ENCODE measurements at places on chromosomes 1 and 21.

GRCh38 chr1:65114322-65114721 is 33.7 kb upstream of the AK4 start:
- H3K36me3 ChIP-seq: no peaks in the 10 kb centered on the region
- no peaks in the 10 kb centered on the region for H3K27me3 ChIP-seq
- no peak overlapping the region for H3K27ac ChIP-seq
- no peak overlapping the region for H3K4me3 ChIP-seq
- no peaks in the 10 kb centered on the region for H3K4me1 ChIP-seq
- DNase-seq: no peak

- no peaks in the 10 kb centered on the region for H3K27me3 ChIP-seq
- no peaks in the 10 kb centered on the region for H3K36me3 ChIP-seq
- H3K27ac ChIP-seq: no peak overlapping the region
- no peak for DNase-seq
- H3K4me3 ChIP-seq: no peak overlapping the region
- no peaks in the 10 kb centered on the region for H3K4me1 ChIP-seq
Measured at GRCh38 chr1:27618341-27619082, 14.6 kb upstream of the AHDC1 start.

GRCh38 chr21:15431053-15431452 is 298.7 kb upstream of the USP25 start:
- H3K4me1 ChIP-seq: no peaks in the 10 kb centered on the region
- H3K36me3 ChIP-seq: no peaks in the 10 kb centered on the region
- H3K27me3 ChIP-seq: no peaks in the 10 kb centered on the region
- no peak overlapping the region for H3K4me3 ChIP-seq
- no peak overlapping the region for H3K27ac ChIP-seq
- DNase-seq: no peak

- no peak overlapping the region for H3K27ac ChIP-seq
- H3K27me3 ChIP-seq: no peaks in the 10 kb centered on the region
- no peaks in the 10 kb centered on the region for H3K4me1 ChIP-seq
- H3K36me3 ChIP-seq: no peaks in the 10 kb centered on the region
Measured at GRCh38 chr1:234670967-234671626, 61.1 kb upstream of the IRF2BP2 start.

DNA sequence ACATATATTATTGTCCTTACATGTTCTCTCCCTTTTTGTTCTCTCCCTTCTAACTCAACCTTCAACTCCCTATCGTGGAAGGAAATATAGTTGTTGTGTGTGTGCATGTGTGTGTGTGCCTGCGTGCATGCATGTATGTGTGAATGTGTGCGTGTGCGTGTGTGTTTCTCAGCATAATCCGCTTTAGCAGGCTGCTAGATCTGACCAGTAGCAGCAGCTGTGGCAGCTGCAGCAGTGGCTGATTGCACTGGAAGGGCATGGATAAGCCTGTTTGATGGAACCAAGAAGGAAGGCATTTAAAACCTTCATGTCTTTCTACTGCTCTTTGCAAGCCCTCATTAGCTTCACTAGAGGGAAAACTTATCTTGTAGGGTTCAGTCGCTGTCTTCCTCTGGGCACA is 65.6 kb upstream of the IRF2BP2 start:
- no peaks in the 10 kb centered on the region for H3K36me3 ChIP-seq
- no peak overlapping the region for H3K27ac ChIP-seq
- no peak for DNase-seq

DNA sequence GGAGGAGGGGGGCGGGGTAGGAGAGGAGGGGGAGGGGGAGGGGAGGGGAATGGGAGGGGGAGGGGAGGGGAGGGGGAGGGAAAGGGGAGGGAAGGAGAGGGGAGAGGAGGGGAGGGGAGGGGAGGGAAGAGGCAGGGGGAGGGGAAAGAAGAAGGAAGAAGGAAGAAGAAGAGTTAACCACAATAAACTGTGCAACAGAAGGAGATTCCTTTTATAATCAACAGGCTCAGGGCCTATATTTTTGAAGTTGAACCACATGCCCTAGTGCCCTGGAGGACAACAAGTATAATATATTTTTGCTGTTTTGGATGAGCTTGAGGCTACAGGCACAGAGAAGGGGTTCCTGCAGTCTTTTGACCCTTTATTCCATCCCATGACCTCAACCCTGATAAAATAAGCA is 228.2 kb upstream of the IRF2BP2 start:
- DNase-seq: no peak
- H3K27me3 ChIP-seq: no peaks in the 10 kb centered on the region
- no peaks in the 10 kb centered on the region for H3K4me1 ChIP-seq
- H3K27ac ChIP-seq: no peak overlapping the region
- no peaks in the 10 kb centered on the region for H3K36me3 ChIP-seq

- H3K4me3 ChIP-seq: no peak overlapping the region
- H3K36me3 ChIP-seq: no peaks in the 10 kb centered on the region
- no peaks in the 10 kb centered on the region for H3K27me3 ChIP-seq
- H3K27ac ChIP-seq: no peak overlapping the region
- no peaks in the 10 kb centered on the region for H3K4me1 ChIP-seq
Measured at GRCh38 chr1:220701974-220702373, 11.8 kb downstream of the C1orf115 start.

DNA sequence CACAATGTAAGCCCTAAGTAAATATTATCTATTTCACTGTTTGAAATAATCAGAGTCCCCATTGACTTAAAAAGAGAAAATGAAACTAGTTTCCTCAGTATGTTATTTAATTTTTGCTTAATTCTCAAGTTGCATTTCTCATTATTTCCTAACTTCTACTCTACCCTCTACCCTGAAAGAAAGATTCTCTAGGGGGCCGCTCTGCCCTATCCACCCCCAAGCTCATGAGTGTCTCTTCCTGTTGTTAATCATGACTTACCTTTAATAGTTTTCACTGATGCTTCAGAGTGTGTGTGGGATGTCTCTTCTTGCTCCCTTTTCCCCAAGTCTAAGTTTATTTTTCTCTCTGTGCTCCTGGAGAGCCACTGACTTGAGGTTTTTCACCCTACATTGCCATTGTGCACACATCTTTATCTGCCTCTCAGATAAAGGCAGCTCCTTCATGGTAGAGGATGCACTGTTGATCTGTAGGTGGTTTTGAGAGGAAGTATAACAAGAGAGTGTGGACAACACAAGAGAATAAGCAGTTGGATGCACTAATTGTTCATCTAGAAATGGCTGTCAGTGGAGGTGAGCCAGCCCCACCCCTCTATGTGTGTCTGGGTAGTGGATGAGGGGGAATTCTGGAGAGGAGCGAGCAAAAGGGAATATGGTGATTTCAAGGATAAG is 261.7 kb downstream of the CHRM3 start:
- no peaks in the 10 kb centered on the region for H3K4me1 ChIP-seq
- no peak for DNase-seq
- no peak overlapping the region for H3K4me3 ChIP-seq
- no peaks in the 10 kb centered on the region for H3K36me3 ChIP-seq
- H3K27me3 ChIP-seq: no peaks in the 10 kb centered on the region
- H3K27ac ChIP-seq: no peak overlapping the region

DNA sequence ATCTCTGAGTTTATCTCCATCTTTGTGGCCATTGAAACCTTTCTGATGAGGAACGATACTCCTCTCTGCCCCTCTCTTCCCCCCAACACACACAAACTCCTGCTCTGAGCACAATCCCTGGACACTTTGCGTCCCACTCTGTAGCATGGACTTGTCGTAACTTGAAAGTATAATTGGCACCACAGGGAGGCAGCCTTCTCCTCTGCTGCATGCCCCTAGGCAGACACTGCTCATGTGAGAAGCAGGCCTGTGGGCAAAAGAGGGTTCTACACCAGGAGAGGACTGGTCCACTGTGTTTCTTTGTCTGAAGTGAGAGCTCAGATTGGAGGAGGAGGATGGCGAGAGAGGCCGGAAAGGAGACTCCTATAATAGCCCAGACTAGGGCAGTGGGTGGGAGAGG is 3.8 kb upstream of the PARS2 start:
- H3K4me3 ChIP-seq: no peak overlapping the region
- no peak overlapping the region for H3K27ac ChIP-seq
- no peak for DNase-seq
- no peaks in the 10 kb centered on the region for H3K36me3 ChIP-seq

GRCh38 chr21:45699966-45700365 is 56.4 kb downstream of the PCBP3 start:
- H3K4me1 ChIP-seq: no peaks in the 10 kb centered on the region
- H3K27ac ChIP-seq: no peak overlapping the region
- H3K36me3 ChIP-seq: no peaks in the 10 kb centered on the region
- no peak for DNase-seq
- no peak overlapping the region for H3K4me3 ChIP-seq

GRCh38 chr1:1053022-1053421 is 21.1 kb downstream of the RNF223 start:
- DNase-seq: no peak
- no peaks in the 10 kb centered on the region for H3K36me3 ChIP-seq
- no peak overlapping the region for H3K4me3 ChIP-seq
- peaks cover 2% of the 10 kb centered on the region for H3K27me3 ChIP-seq
- H3K27ac ChIP-seq: no peak overlapping the region

DNA sequence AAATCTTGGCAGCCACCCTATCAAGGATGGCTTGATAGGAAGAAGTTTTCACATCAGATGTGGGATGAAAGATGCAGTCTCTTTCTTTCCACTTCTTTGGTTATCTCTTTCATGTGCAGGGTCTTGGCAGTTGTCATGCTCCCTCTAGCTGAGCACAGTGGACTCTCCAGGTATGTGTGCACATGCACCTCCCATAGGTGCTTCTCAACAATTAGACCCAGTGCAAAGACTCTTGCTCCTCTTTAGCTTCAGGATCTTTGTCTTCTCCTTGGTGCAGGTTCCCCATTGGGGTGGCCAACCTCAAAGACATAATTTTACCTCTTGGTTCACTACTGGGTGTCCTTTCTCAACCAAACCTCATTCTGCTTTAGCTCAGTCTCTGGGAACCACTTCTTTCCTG is 80.7 kb downstream of the TBX15 start:
- H3K4me3 ChIP-seq: no peak overlapping the region
- no peak for DNase-seq
- no peaks in the 10 kb centered on the region for H3K27me3 ChIP-seq
- no peaks in the 10 kb centered on the region for H3K36me3 ChIP-seq

DNA sequence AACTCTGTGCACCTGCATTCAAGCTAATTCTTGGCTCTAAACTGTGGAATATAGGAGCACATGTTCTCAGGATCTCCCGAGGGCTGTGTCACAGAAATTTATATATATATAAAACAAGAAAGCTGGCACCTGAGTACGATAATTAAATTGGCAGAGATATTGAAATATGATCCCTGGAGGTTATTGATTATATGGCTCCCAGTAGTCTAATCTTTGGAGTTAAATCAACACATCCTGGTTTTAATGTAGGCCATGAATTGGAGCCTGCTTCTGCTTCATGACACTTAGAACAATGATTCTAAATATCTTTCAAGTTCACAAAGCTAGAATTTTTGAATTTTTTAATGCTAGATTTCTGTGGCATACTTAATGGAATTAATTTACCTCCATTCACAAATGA is 84.3 kb downstream of the CTH start:
- H3K27ac ChIP-seq: no peak overlapping the region
- no peaks in the 10 kb centered on the region for H3K4me1 ChIP-seq
- H3K27me3 ChIP-seq: no peaks in the 10 kb centered on the region

DNA sequence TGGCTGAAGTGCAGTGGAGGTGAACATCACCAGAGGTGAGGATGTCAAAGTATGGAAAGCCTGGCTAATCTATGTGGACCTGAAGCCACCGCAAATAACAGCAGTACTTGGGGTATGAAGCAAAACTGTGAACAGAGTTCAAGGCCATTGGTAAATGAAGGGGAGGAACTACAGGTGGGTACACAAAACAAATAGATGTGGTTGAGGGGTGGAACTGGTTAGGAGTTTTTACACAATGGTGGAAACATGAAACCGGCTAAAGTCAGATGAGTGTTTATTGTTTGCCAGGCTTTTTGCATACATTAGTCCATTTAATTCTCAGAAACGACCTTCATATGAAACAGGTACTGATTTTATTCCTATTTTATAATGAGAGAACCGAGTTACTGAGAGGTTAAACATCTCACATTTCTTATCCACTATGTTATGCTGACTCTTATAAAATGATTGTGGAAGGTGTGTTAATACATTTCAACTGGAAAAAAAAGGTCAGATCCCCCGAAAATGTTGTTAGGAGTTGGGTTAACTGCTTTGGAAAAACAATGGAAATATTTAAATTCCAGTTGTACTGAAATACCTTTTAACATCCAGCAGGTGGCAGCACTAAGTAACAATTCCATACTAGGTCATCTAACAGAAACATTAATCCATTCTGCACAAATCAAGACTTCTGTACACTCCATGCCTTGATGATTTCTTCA is 44.3 kb upstream of the GTF2B start:
- no peaks in the 10 kb centered on the region for H3K4me1 ChIP-seq
- H3K36me3 ChIP-seq: peaks cover 4% of the 10 kb centered on the region
- H3K4me3 ChIP-seq: no peak overlapping the region
- no peak for DNase-seq
- H3K27me3 ChIP-seq: no peaks in the 10 kb centered on the region

DNA sequence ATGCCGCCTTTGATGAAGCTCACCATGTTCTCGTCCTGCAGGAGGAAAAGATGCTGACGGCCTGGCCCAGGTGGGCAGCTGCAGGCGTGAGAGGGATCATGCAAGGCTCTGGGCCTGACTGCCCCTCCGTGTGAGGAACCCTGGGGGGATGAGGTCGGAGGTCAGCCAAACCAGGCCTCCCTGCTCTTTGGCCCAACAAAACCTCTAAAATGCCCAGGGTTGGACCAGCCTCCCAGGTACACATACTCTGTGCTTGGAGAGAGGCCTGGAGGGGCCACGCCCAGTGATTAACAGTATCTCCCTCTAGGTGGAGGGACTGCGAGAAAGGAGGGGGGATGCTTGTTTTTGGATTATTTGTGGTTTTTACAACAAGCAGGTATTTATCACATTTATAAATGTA is 21.1 kb downstream of the TTC39A start:
- no peaks in the 10 kb centered on the region for H3K36me3 ChIP-seq
- DNase-seq: no peak
- no peaks in the 10 kb centered on the region for H3K27me3 ChIP-seq
- no peak overlapping the region for H3K27ac ChIP-seq
- peaks cover 11% of the 10 kb centered on the region for H3K4me1 ChIP-seq
- H3K4me3 ChIP-seq: no peak overlapping the region

DNA sequence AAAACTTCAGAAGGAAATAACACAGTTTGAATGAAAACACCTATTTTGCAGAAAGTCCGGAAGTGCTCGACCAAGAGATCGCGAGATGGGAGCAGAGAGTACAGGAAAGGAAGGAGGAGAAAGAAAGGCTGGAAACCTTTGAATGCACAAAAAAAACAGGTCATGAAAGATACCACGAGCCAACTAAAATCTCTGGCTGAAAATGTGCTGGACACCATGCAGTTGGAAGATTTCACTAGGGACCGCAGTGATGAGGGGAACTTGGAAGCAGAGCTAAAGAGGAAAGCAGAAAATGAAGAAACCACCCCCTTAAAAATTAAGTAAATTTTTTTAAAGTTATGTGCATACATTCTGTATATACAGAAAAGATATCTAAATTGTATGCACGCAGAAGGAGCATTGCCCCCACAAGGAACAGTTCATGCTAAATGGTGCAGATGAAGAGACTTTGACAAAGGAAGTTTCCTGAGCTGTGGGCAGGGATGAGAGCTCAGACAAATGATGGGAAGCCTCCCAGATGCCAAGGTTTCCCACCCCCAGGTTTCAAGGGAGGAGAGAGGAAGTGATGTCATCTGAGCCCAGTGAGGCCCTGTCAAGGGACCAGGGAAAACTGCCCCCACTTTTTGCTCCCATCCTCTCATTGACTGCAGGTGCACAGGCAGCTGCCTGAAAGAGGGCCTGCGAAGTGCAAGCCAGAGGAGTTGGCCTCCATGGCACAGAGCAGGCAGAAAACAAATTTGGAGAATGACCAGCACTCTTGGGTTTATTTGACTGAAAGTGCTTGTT is 52.5 kb downstream of the ETS2 start:
- no peaks in the 10 kb centered on the region for H3K27me3 ChIP-seq
- no peaks in the 10 kb centered on the region for H3K4me1 ChIP-seq
- no peak overlapping the region for H3K27ac ChIP-seq
- H3K4me3 ChIP-seq: no peak overlapping the region
